Gastroesophageal sphincter (tissue), 4 donors: ENCODE measurements at places on chromosomes 6 and 20.

GRCh38 chr20:3080939-3081388 lies 3.6 kb downstream of the AVP start:
- ATAC-seq, result peak; percentile 58

GRCh38 chr6:92779746-92780145 lies 639.6 kb downstream of the EPHA7 start:
- no peak for ATAC-seq

DNA sequence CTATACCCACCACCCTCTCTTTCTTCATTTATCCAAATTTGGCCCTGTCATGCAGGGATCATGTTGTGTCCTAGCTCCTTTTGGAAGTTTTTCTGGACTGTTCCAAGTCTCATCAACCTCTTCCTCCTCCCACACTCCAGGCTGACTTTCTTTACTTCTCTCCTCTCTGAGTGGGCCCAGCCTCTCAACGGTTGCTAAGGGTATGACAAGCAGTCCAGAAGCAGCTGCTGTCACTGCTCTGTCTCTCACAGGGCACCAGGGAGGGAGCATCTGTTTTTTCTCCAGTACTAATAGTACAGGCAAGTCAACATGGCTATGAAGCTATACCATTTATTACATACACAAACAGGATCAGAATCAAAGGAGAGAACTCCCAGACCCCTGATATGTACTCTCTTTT lies 8.2 kb downstream of the NT5DC1 start:
- ATAC-seq, result no peak

DNA sequence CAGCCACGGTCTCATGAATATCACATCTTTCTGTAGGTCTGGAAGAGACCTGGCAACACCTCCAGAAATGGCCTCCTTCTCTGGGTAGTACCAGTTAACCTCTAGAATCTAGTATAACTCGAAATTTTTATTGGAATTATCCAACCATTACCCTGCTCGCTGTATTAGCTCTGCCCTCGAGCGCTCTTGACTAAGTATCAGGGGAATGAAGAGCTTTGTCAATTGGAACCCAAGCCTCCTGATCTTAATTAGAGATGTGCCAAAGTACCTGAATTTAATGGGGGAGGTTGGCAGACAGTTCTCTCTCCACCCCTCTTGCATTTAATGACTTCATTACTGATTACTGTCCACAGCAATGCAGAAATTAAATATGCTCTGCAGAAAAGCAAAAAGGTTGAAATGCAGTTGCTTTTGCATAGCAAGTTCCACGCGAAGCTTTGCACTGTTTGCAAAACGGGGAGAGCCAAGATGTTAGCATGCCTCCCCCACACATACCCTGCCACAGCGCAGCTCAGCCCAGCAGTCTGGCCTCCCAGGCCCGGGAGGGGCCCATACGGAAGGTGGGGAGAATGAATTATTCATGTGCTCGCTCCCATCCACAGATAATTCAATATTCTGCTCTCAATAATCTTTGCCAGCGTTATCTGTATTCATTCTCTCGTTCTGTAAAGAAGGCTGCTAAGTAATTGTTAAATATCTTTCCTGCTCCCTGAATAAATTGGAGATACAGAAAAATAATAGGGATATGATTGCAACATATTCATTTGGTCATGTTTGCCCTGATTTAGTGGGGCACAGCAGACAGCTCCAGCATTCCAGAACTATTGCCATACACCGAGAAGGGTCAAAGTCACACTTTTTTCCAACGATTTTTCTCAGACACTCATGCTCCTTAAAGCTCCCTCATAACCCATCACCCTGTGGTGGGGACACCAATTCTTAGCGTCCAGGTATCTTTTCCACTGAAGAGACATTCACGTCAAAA lies 305.8 kb downstream of the CDH26 start:
- no peak for ATAC-seq

- ATAC-seq, result no peak
Observed at GRCh38 chr20:57655809-57656155, 35.6 kb upstream of the ZBP1 start.
